Bone marrow (tissue), 2 donors: ENCODE measurements at places on chromosomes 2 and 18.

- DNase-seq, result no peak
Measured at GRCh38 chr2:696999-697627, 19.9 kb upstream of the TMEM18 start.

- DNase-seq, result no peak
Measured at GRCh38 chr18:63318889-63319382, 633 bp downstream of the BCL2 start.

DNA sequence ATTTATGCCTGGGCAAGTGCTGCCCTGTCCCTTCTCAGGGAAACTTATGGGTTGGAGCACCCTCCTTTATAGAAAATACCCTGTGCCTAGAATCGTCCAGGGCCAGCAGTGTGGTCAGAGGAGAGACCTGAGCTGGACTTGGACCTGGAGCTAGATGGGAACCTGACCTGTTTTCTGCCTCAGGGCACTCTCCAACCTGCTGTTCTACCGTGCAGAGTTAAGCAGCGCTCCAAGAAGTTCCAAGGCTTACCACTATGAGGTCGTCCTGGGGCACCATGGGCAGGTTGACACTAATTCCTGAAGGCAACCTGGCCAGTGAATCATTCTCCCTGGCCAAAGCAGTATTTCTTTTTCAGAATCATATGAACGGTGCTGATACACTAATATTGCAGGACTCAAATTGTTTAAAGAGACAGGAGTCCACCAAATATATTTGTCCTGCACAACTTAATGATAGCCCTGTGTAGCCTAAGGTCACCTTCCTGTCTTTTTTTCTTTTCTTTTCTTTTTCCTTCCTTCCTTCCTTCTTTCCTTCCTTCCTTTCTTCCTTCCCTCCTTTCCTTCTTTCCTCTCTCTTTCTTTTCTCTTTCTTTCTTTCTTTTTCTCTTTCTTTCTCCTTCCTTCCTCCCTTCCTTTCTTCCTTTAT, 455.4 kb upstream of the HNMT start:
- no peak for DNase-seq

DNA sequence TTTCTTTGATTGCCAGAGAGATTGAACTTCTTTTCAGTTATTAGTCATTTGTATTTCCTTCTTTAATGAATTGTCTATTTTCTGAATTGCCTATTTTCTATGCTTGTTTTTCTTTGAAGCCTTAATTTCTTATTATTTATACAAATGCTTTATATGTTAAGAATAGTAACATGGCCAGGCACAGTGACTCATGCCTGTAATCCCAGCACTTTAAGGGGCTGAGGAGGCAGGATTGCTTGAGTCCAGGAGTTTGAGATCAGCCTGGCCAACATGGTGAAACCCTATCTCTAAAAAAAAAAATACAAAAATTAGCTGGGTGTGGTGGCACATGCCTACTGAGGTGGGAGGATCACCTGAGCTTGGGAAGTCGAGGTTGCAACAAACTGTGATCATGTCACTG, 4.7 kb upstream of the RAB11FIP5 start:
- no peak for DNase-seq

- DNase-seq, result peak; percentile 92
Measured at GRCh38 chr2:40431600-40431955, 20.3 kb downstream of the SLC8A1 start.

- no peak for DNase-seq
Measured at GRCh38 chr2:177675825-177676224, 283.3 kb downstream of the AGPS start.

GRCh38 chr2:63488118-63488713, 100.1 kb downstream of the WDPCP start:
- DNase-seq, result no peak

- DNase-seq, result no peak
Measured at GRCh38 chr2:149040451-149040850, 2.0 kb downstream of the LYPD6B start.

DNA sequence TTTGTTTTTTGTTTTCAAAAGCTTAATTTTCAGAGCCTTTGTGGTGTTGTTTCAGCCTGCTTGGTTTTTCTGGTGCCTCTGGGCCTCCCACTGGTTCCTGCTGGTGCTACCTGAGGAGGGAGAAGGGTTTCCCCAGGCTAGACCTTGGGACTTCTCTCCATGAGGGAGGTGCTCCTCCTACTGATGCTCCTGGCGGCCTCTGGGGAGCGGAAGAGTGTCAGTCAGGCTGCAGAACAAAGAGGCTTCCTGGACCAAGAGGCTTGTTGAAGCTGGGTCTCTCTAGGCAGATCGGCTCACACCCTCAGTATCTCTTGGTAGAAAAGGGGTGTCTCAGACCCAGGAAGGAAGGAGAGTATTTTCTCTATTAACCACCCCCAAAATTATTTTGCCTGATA, 32.2 kb downstream of the RFX8 start:
- no peak for DNase-seq

GRCh38 chr18:10732990-10733389, 207.2 kb downstream of the NAPG start:
- DNase-seq, result no peak

GRCh38 chr2:228654707-228655106, 473.2 kb upstream of the SPHKAP start:
- DNase-seq, result no peak

DNA sequence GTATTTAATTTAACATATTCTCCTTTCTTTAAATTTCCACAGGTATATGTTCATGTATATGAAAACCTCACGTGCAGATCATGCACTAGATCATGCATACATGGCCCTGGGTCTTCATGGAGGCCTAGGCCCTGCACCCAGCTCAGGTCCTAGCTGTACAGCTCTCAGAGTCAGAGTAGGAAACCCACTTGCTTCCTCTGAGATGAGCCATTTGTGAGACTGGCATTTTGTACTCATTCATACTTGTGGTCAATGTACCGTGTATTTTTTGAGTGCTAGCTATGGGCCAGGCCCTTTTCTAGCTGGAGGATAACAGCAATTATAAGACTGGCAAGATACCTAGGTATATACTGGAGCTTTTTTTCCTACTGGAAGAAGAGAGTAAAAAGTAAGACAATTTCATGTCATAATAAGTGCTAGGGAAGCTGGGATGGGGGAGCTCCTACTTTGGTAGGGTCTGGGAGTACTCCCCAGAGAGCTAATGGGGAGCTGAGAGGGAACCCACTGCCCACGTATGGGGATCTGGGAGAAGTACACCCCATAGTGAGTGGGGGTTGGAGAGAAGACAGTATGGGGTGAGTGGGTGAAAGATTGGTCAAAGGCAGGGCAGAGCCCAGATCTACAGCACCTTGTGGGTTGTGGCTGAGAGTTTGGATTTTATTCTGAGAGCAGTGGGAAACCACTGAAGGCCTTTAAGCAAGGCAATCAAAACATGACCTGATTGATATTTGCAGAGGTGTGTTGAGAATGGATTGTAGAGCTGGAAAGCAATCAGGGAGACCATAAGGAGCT, 72.0 kb downstream of the POLE4 start:
- no peak for DNase-seq

- DNase-seq, result no peak
Measured at GRCh38 chr18:46156843-46157242, 52.7 kb downstream of the HAUS1 start.

- no peak for DNase-seq
Measured at GRCh38 chr2:20381457-20381856, 30.8 kb upstream of the PUM2 start.

- DNase-seq, result no peak
Measured at GRCh38 chr2:103265521-103265920, 503.7 kb downstream of the TMEM182 start.

GRCh38 chr18:12283256-12283655, 24.8 kb upstream of the TUBB6 start:
- no peak for DNase-seq

DNA sequence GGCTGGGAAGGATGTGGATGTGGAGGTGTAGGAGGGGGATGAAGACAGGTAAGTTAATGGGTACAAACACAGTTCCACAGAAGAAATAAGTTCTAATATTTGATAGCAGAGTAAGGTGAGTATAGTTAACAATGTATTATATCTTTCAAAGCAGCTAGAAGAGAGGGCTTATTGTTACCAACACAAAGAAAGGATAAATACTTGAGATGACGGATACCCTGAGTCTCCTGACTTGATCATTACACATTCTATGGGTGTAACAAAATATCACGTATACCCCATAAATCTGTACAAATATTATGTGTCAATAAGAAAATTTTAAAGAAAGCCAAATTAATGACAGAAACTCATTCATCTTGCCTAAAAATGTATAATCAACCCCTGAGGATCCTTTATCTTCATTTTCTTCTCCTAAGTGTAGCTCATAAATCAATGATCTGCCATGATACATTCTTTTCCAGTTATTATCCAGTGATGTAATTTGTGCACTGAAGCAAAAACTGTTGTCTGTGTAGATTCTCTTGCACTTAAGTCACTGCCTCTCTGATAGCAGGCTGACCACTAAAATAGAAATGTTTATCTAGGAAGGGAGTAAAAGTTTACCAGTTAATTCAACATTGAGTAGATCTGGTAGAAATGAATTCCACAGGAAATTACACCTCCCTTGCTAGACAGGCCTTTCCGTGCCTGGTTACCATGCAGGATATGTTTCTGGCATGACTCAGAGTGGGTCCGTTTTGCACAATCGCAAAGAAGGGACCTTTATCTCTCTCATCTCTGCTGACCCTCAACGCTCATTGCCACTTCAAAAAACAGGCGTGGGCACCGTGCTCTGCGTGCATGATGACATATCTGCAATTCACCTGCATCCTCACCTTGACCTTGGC, 249.7 kb upstream of the NCKAP5 start:
- DNase-seq, result no peak

- no peak for DNase-seq
Measured at GRCh38 chr2:108594132-108594981, 60.1 kb downstream of the LIMS1 start.

DNA sequence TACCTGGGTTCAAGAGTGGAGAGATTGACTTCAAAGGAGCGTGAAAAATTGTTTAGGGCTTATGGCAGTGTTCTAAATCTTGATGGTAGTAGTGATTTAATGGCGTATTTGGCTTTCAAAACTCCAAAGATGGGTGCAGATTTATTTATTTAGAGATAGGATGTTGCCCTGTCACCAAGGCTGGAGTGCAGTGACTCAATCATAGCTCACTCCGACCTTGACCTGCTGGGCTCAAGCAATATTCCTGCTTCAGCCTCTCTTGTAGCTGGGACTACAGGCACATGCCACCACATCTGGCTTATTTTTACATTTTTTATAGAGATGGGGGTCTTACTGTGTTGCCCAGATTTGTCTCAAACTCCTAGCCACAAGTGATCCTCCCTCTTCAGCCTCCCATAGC, 52.5 kb downstream of the FAM117B start:
- no peak for DNase-seq

GRCh38 chr2:188966728-188967440, 7.3 kb upstream of the COL3A1 start:
- DNase-seq, result no peak

DNA sequence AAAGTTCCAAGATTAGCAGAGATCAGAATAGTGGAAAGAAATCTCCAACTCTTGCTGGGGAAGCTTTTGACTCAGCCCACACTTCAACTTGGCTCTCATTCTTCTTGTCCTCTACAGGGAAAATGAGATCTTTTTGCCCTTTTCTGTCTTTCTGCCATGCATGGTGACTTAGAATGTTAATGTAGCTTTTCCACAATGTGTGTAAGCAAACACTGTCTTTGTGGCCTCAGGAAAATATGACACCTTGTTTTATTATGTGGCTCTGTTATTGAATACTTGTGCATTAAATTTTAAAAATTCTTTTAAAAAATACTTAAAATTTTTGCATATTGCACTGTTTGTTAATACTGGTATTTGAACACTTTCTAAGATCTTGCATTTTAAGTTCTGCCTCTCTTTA, 65.4 kb upstream of the WDR75 start:
- DNase-seq, result no peak

GRCh38 chr2:47297767-47298425, 105.1 kb upstream of the MSH2 start:
- no peak for DNase-seq

- no peak for DNase-seq
Measured at GRCh38 chr2:188189356-188189755, 102.3 kb upstream of the GULP1 start.
